ENCODE measurements at places on chromosomes 11 and 22.

DNA sequence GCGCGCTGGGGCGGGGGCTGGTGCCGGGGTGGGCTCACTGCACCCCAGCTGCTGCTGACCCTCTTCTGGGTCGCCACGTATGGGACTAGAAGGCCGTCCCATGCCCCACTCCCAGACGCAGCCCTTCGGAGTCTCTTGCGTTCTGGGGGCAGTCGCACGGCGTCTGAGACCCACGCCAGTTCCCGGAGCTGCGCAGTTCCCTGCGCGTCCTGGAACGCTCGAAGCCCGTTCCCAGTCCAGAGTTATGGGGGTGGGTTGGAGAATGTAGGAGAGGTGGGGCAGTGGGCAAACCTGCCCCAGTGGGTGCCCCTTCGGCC, 375 bp downstream of the LAYN start:
- DNase-seq, result no peak

- DNase-seq, result no peak
Observed at GRCh38 chr11:2881076-2881980, 4.2 kb downstream of the CDKN1C start.

- DNase-seq, result peak; percentile 84
Observed at GRCh38 chr11:10488121-10488933, 33.3 kb downstream of the AMPD3 start.

DNA sequence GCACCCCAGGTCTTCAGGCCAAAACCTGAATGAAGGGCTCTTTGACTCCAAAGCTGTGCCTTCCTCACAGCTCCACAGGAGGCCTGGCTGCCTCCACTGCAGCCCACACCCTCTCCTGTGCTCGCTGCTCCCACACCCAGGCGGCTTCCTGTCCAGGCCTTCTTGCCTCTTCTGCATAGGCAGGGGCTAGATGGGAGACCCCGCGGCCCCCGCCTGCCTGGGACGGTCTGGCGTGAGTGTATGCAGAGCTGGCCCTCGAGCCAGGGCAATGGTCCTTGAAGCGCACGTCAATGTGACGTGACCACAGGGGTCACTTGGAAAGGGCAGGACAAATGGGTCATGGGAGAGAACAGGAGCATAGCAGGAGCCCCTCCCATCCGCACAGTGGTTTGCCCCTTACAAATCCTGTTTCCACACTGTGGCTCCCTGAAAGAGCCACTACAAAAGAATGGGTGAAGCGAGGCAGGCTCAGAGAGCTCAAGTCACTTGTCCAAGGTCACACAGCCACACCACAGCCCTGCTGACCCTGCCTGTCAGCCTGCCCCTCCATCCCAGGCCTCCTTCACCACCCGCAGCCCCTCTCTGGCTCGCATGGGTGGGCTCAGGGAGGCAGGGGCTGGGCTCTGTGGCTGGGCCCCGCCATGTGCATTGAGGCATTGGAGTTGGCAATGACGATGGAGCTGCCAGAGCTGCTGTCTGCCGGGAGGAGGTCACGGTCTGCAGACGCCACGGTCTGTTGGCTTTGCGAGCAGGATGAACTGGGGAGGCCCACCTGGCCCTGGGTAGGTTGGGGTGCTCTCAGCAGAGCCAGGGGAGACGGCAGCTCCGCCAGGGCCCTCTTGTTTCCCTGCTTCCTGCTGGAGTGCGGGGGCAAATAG, 71.2 kb upstream of the WNT11 start:
- no peak for DNase-seq

- DNase-seq, result no peak
Observed at GRCh38 chr11:46390331-46391171, 1.0 kb downstream of the CHRM4 start.

GRCh38 chr11:65538915-65539743, 14.2 kb downstream of the SCYL1 start:
- DNase-seq, result no peak

DNA sequence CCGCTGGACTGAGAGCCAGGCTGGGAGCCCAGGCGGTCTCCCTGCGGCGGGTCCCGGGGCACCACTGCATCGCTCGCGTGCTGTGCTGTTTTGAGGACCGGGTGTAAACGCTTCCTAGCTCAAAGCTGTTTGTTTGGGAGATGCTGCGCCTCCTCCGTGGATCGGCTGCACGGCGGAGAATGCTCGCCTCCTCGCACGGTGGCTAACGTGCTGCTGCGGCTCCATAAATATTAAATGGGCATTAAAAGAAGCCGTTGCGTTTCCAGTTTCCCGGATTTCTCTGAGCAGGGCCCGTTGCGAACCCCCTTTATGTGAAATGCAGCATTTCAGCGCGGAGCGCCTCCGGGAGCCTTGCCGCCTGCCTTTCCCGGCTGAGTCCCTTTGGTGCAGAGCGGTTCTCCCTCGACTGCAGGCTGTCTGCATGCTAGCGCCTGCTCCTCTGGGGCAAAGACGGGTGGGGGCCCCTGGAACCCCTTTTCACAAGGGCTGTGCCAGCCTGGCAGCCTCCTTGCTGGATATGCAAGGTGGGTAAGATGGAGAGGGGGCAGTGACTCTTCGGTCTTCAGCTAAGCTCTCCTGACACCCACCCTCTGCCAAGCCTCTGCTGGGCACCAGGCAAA, 9.3 kb downstream of the MPPED1 start:
- DNase-seq, result no peak

GRCh38 chr11:6666302-6667183, 10.9 kb upstream of the DCHS1 start:
- no peak for DNase-seq

- peak; percentile 69 for DNase-seq
Observed at GRCh38 chr22:25202290-25202921, 2.7 kb downstream of the CRYBB3 start.

DNA sequence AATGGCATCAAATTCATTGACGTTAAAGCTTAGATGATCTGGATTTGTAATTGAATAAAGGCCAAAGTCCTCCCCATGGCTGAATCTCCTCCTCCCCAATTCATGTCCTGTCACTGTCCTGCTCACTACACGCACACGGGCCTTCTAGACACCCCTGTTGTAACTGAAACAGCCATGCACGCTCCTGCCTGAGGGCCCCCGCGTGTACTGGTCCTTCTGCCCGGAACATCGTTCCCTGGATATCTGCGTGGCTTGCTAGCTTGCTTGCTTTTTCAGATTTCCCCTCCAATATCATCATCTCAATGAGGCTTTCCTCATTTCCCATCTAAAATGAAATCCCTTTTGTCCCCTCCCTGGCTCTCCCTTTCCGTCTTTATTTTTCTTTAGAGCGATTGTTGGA, 15.3 kb downstream of the PKNOX2 start:
- no peak for DNase-seq

GRCh38 chr11:16356057-16356760, at the start of gene SOX6:
Gene SOX6 (minus strand): TSS chr11:16356546. CDS start chr11:16341248, 15,298 bp downstream.
- no peak for DNase-seq

GRCh38 chr11:122931510-122931909, 49.0 kb downstream of the JHY start:
- DNase-seq, result no peak

DNA sequence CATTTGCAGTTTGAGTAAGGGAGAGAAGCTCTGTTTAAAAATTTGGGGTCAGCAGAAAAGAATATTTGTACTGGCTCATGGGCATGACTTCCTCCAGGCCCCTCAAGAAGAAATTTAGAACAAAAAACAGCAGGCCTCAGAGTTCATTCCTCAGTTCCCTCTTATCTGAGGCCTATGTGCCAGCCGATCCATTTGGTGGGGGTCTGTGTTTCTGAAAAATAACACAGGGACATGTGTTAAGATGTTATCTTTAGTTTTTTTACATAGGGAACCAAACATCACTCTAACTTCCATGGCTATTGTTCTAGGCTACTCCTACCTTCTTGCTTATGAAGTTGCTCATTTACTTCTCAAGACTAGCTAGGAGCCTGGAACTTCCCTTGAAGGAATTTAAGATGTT, 16.2 kb upstream of the HSD17B12 start:
- DNase-seq, result no peak

GRCh38 chr11:118924591-118925585, 838 bp downstream of the BCL9L start:
- DNase-seq, result peak; percentile 45

DNA sequence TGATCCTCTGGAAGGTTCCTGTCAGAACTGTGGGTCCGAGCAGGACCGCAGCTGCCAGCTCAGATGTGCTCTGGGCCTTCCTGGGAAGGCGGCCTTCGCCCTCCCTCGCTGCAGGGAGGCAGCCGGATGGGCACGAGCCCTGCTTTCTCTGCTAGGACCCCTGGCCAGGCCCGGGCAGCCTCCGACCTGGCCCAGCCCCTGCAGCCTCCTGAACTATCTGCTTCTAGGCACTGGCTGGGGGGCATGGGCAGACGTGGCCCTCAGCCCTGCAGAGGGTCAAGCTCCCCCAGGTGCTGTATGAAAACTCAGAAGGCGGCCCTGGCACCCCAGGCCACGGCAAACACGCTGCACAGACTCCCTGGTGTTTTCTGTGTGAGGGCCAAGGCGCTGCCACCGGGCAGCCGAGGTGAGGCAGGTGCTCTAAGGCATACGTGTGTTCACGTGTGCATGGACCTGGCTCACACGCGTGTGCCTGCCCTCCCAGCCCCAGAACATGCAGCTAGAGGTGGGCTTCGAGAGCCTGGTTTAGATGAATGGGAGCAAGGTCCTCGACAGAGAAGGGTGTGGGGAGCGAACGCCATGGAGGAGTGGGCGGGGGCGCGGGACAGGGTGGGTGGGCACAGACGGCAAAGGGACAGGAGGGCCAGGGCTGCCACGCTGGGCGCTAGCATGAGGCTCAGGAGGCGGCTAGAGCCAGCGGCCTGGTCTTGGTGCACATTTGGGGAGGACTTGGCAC, 4.3 kb downstream of the LRFN4 start:
- DNase-seq, result no peak

- no peak for DNase-seq
Observed at GRCh38 chr11:109791337-109791736, 301.9 kb upstream of the ZC3H12C start.

- peak; percentile 75 for DNase-seq
Observed at GRCh38 chr11:57649826-57650738, at the start of gene YPEL4. Gene YPEL4 (minus strand): TSS chr11:57649912. CDS start chr11:57647107, 2,805 bp downstream.

DNA sequence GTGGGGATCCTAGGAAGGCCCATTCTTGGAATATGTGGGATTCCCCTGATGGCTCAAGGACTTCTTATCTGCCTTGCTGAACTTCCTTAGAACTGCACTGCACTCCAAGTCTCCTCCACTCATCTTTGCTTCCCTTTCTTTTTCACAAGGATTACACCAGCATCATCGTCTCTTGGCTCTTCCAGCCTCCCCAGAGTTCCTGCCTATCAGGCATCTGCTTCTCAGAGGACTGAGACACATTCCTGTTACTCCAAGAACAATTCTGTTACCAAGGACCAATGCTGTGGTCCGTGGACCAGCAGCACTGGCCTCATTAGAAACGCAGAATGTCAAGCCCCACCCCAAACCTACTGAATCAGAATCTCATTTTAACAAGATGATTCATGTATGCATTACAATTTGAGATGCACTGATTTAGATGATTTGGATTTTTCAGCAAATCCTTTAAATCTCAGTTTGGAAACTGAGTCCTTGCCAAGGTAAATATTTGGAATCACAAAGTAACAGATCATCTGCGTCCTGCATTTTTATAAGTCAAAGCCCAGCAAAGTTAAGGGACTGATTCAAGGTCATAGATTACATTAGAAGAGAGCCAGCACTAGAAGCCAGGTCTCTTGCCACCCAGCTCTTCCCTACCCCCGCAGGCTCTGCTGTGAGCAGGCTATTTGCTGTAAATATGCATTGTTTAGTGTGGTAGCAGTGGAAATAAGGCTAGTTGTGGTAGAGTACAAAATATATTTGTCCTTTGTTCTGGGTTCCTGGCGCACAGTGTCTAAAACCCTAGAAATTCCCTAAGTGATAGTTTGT, 110.9 kb downstream of the SWAP70 start:
- DNase-seq, result peak; percentile 11

GRCh38 chr11:46635557-46636139, 18.3 kb downstream of the ATG13 start:
- no peak for DNase-seq

DNA sequence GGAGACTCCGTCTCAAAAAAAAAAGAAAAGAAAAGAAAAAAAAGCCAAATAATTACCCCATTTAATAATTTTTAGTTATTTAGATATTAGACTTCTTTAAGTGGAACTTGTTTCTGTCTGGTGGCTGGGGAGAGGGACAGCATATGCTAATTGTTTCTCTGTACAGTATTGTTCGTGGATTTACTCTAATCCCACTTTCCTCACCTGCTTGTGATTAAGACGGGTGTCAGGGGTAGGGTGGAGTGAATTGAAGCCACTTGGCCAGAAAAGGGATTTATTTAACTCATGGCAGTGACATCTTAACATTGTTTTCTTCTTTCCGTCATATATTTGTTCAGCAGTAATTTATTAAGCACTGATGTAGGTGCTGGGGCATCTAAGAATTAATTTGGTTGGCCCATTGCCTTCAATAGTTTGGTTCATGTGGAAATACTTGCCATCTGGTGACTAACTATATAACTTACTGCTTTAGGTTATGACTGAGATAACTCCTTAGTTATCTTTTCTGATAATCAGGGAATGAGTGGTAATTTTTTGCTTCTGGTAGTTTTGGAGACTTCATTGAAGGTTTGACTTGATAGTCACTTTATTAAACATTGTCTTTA, 4.6 kb downstream of the TNRC6B start:
- no peak for DNase-seq

- peak; percentile 7 for DNase-seq
Observed at GRCh38 chr11:117076941-117077691, 21.1 kb downstream of the SIK3 start.

GRCh38 chr11:65315866-65316226, 1.2 kb downstream of the CDC42EP2 start:
- DNase-seq, result no peak

- no peak for DNase-seq
Observed at GRCh38 chr11:100009728-100010127, 677.4 kb upstream of the ARHGAP42 start.

- DNase-seq, result no peak
Observed at GRCh38 chr11:100833276-100833675, 146.2 kb downstream of the ARHGAP42 start.

DNA sequence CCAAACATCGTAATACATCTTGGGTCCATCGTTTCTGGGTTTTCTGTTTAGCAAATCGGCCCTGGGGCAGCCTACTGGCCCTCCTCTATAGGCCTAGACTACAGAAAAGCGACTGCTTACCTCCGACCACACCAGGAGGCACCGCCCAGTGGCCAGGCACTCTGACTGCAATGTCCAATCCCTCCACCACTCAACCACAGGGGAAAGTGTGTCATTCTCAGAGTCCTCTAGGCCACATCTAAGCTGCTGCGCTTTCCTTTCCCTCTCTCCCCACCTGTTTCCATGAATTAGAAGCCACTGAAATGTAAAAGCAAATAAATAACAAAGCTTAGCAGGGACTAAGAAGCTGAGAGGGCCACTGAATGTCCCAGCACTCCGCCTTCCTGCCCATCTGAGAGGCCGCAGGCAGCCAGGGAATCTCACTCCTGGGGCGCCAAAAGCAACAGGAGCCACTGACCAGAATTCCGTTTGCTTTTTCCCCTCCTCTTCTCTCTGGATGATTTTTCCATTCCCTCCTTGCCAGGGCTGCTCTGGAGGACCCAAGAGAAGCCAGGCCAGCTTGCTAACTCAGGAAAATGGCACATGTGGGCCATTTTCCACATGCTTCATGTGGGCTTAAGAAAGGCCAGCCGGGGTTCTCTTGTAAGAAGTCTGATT, 50.1 kb upstream of the FLI1 start:
- DNase-seq, result no peak

Data from MCF 10A (cell line).